Immature natural killer cell (primary cell): ENCODE measurements at places on chromosomes 5 and 9.

GRCh38 chr5:143316844-143317631 lies 86.4 kb downstream of the NR3C1 start:
- DNase-seq, result no peak

DNA sequence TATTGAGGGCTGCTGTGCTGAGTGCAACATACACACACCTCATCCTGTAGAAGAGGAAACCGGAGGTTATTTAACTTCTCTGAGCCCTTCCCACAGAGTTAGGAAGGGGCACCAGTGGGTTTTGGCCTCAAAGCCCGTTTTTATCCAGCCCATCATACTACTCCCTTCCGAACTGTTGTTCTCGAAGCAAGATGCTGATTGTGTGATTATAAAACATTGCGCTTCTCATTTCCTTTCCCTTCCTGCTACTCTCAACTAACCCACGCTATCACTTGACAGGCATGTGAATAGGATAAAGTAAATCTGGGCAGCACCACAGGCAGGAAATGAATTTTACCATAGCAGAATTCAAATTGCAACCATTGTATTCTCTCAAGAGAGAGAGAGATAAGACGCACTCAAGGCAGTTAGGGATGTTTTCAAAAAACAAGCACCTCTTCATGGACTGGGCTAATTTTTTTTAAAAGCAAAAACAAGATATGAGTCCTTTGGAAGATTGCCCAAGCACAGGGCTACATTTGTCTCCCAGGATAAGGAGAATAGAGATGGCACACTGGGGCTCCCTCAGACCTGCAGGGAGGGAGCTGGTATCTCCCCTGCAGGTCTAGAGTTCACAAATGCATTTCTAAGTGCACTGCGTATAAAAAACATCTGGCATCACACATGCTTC lies 52.6 kb downstream of the GNA14 start:
- no peak for DNase-seq

DNA sequence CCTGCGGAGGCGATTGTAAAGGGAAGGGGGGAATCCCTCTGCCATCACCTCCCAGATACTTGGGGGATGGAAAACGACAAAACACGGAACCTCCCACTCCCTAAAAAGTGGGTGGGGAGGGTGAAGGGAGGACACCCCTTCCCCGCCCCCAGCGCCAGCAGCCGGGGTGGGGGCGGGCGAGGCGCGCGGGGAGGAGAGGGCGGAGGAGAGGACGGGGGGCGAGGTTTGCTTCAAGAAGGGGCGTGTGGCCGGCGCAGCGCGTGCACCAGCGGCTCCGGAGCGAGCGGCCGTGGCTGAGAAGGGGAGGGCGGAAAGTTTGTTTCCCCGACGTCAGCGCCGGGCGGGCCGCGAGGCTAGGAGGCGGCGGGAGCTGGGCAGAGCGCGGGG lies at the start of gene PRRX2:
Gene PRRX2 (plus strand): TSS at position 259 of the 387 bp plus-strand sequence. CDS start 221 bp downstream, outside the sequence.
- DNase-seq, result peak; percentile 21

DNA sequence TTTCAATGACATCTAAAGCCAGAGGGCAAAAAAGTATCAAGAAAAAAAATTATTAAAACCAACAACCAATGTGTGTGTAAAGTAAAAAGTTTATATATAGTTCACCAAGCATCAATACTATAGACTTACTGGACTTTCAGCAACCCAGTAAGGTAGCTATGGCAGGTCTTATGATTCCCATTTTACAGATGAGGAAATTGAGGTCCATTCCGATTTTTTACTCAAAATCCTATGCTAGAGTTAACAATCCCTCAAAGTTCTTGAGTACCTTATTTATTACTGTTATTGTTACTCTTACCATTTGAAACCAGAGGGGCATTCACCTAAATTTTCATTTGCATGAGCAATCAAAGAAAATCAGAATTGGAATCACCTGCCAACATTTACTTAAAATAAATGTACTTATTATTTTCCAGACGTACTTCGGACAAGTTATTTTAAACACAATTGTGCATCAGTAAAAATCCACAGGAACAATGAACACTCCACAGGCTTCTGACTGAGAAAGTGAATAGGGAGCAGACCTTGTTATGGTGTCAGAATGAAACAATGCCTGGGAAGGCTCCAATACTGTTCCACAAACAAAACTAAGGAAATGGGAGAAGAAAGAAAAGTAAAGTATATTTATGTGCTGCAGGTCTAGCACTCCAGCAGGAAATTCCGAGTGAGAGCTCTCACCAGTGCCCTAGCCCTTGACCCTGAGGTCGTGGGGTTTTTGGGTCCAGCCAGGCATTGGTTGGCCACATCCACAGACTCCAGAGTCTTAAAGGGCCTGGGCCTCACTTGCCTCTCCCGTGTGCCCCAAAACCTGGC lies 229.9 kb downstream of the PIK3R1 start:
- DNase-seq, result no peak

DNA sequence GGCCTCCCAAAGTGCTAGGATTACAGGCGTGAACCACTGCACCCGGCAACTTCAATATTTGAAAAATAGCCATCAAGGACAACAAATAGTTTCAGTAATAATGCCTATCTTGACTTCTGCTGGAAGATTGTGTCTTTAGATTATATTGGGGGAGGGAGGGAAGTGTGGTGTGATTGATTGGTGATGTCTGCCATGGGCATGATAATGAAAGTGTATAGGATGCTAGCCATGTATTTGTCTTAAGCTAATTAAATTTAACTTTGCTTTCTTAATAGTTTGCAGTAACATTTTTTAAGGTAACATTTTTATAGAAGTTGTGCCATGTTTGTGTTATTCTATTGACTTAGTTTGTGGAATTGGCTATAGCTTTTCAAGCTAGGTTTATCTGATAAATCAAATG lies 4.6 kb downstream of the JMY start:
- DNase-seq, result no peak

DNA sequence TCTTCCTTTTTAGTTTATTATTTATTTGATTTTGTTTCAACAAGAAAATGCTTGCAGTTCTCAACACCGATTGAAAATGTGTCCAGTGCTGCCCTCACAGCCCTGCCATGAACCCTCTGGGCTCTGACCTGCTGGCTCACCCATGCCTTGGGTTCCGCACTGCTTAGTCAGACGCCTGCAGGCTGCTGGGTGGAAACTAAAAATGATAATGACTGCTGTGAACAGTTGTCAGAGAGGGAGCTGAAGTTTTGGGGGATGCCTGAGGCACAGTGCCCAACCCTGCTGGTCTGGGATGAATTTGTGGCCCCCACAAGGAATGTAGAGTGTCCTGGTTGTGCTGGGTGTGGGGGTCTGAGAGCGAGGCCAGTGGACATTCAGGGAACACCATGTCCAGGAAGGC lies 22.2 kb upstream of the CFAP157 start:
- no peak for DNase-seq

GRCh38 chr5:1801222-1801966 lies at the start of gene NDUFS6:
TSS of gene NDUFS6 (plus strand) at chr5:1801407. CDS start at chr5:1801418, 11 bp downstream.
- peak; percentile 78 for DNase-seq

GRCh38 chr5:149600932-149601331 lies 19.6 kb downstream of the ARHGEF37 start:
- DNase-seq, result no peak

GRCh38 chr9:34477541-34477940 lies 18.9 kb downstream of the DNAI1 start:
- no peak for DNase-seq

DNA sequence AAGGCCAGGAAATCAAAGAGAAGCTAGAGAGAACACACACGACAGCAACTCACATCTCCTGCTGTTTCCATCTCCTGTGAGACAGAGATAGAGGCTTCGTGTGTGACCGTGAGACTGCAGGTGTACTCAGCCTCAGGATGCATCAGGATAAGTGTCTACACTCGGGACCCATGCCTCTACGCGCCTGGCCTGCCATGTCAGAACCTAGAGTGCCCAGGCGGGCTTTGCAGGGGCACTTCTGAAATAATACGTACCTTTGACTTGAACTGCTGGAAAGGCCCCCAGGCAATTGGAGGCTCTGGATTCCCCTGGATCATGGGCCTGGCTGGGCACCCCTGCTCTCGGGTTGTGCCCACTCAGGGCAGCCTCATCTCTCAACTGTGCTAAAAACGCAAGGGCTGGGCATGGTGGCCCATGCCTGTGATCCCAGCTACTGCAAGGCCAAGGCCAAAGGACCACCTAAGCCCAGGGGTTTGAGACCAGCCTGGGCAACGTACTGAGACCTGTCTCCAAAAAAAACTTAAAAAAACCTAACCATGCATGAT lies 13.0 kb downstream of the CLPTM1L start:
- DNase-seq, result no peak

DNA sequence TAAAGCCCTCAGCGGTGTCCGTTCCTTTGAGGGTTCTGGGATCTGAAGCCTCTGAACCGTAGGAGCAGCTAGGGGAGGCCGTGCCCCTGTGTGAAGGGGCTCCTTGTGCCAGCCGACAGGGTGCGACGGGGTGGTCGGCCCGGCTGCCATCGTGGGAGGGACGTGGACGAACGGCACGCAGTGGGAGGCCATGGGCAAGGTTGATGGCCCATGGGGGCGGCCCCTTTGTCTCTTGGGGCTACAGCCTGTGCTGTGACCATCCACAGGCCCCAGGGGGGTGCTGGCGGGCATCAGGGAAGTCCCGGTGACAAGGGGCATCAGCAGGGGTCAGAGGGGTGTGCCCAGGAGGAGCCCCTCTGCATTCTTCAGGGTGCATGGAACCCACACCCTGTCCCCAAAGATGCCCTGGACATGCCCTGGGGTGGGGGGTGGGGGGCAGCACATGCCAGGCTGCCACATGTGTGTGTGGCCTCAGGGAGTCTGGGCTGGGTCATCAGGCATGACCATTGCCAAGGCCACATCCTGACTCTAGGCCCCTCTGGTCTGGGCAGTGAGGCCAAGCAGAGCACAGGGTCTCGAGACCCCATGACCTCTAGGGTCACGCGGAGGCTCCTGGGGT lies 49.6 kb upstream of the CACNA1B start:
- no peak for DNase-seq

GRCh38 chr5:77893225-77893860 lies 117.2 kb upstream of the TBCA start:
- no peak for DNase-seq

- DNase-seq, result no peak
Observed at GRCh38 chr9:123373946-123374345, 17.9 kb downstream of the CRB2 start.

DNA sequence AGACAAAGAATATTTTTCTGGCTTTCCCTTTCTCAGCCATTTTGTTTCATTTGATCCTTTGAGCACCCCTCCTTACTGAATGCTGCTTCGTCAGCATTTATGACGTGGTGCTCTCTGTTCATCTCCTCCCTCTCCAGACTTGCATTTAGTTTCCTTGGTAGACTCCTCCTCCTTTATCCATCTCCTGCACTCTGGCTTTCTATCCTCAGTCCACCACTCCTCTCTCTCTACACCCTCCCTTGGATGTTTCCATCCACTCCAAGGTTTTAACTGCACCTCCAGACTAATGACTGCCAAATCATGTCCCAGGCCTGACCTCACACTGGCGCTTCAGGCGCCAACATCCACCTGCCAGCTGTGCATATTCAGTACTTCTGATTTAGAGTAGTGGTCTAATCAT lies 245.4 kb downstream of the RAB3C start:
- no peak for DNase-seq

- no peak for DNase-seq
Observed at GRCh38 chr5:175894271-175894670, 22.9 kb downstream of the CPLX2 start.

- DNase-seq, result no peak
Observed at GRCh38 chr9:89661956-89662717, 57.3 kb downstream of the GADD45G start.

DNA sequence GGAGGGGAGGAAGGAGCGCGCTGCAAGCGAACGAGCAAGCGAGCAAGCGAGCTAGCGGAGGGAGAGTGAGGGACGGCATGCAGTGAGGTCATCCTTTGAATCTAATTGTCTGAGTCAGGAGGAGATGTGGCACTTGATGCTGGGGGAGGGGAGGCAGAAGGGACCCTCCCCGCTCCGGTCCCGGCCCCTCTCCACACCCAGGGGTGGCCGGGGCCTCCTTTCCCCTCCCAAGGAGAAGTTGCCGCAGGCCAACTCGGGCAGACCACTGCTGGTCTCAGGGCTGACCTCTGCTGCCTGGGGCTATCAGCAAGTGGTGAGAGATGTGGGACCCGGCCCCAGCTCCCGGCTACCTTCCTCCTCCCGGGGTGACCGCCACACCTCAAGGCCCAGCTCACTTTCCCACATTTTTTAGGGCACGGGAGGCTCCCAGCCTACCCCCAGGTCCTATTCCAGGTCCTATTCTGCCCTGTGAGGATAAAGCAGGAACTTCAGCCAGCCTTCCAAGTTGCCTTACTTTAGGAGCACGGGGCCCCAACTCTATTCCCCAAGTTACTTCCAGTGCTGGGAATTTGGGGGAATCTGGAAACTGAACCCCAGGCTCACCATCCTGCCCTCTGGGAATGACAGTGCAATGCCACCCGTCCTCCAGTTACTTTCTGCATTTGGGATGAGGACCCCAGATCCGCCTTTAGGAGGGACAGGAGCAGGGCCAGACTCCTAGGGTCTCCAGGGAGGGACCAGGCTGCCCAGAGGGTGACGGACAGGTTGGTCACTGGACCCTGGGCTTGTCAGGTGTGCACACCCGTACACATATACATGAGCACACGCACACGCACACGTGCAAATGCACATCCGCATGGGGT lies 11.1 kb downstream of the CNTFR start:
- no peak for DNase-seq

GRCh38 chr5:32589942-32590869 lies 4.8 kb downstream of the SUB1 start:
- DNase-seq, result peak; percentile 48

- no peak for DNase-seq
Observed at GRCh38 chr9:137428841-137429545, 5.8 kb downstream of the NOXA1 start.

DNA sequence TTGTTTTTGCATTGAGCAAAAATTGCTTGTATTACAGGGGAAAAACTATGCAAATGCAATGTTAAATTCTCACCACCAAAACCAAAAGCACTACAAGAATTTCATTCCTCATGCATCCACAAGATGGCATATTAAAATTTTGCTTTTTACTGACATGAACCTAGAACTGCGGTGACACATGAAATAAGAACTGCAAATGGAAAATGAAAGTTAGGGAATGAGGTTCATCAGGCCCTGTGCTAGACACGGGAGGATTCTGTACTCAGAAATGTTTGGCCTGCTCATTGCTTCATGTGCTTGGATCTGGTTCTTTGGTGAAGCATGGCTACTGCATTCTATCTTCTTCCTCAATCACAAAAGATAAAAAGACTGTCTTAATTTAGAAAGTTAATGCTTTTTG lies 9.1 kb upstream of the RFK start:
- peak; percentile 36 for DNase-seq

DNA sequence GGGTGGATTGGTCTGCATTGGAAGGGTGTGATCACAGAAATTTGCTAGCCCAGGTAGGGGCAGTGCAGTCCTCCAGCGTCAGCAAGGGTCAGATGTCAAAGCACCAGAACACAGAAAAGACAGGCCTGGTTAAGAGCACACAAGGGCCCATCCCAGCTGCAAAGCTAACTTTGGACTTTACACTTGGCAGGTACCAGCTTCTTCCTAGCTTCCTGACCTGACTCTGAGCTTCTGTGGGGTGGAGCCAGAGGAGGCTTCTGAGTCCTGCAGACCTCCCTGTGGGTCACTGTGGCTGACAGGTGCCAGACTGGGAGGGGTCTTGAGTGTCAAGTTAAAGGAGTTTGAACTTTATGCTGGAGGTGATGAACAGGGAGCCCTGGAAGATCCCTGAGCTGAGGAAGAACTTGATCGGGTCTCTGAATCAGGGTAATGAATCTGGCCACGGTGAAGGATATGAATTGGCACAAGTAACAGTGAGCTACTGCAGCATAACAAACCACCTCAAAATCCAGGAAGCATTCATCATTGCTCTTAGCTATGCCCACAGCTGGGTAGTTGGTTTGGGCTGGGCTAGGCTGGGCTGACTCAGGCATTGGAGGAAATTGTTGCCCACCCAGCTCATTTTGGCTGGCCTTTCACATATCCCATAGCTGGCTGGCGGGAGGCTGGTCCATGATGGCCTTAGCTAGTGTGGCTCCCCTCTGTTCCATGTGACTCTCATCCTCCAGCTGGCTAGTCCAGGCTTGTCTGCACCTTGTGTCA lies 63.4 kb downstream of the BARX1 start:
- no peak for DNase-seq
